ENCODE measurements at places on chromosomes 6 and 20.

DNA sequence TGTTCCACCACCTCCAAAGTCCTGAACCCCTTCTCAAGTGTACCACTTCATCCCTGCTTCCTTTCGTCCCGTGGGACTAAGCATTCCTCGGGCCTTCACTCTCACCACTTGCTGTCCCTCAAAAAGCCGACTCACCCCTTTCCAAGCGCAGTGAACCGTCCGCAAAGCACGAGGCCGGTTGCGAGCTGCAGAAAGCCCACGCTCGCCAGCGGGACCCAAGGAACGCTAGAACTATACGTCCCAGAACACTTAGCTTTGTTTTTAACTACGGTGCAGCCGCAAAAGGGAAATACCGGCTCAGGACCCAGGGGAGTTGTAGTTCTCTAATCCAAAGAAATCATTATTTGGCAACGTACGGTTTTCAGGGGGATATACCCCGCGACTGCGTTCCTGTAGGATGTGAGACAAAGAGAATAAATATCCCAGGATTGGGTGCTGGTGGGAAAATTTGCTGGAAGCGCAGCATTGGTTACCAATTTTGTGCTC is 416 bp upstream of the POLR1H start:
- DNase-seq = no peak

DNA sequence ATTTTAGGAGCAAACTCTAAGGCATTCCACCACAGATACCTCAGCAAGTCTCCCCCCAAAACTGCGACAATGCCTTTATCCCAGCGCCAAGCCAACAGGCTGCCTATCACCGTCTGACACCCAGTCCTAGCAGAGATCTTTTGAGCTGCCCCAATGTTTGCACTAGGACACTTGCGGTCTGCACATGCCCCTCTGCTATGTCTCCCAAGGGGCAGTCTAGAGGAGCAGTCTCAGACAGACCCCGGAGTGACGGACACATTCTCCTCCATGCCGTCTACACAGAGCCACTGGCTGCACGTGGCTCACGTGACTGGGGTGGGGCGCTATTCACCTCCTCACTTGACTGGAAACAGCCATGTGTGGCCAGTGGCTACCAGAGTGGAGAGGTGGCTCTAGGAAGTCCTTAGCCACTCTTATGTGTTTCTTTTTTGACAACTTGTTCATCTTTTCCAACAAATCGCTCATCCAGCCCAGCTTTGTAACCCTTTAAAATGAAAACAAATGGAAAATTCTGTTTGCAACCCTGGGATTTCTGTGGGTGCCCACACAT is 16.0 kb downstream of the DIDO1 start:
- no peak for DNase-seq

GRCh38 chr6:11222385-11223277 is 9.8 kb downstream of the NEDD9 start:
- no peak for DNase-seq

- DNase-seq = no peak
Measured at GRCh38 chr6:46251583-46252339, 81.0 kb upstream of the ENPP5 start.

DNA sequence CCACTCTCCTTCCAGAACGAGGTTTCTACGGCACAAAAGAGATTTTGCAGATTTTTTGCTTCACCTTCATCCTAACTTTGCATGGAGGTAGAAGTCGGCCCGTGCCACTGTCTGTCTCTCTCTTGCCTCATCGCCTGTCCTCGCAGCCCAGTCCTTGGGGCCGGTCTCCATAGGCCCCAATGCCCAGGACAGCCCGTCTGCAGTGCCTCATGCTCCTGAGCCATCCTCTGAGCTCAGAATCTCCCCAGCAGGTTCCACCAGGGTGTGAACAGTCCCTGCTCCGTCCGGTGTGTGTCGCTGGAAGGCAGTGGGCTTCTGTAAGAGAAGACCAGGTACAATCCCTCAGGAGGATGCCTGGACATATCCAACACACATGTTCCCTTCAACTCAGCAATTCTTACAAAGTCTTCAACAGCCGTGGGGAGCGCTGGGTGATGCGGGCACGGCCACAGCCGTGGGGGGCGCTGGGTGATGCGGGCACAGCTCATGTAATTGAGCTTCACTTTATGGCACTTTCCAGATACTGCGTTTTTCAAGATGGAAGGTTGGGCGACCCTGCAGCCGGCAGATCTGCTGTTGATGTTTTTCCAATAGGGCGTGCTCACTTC is 231.9 kb downstream of the DLL1 start:
- DNase-seq = no peak

GRCh38 chr20:62133051-62133845 is 9.9 kb downstream of the PSMA7 start:
- no peak for DNase-seq

DNA sequence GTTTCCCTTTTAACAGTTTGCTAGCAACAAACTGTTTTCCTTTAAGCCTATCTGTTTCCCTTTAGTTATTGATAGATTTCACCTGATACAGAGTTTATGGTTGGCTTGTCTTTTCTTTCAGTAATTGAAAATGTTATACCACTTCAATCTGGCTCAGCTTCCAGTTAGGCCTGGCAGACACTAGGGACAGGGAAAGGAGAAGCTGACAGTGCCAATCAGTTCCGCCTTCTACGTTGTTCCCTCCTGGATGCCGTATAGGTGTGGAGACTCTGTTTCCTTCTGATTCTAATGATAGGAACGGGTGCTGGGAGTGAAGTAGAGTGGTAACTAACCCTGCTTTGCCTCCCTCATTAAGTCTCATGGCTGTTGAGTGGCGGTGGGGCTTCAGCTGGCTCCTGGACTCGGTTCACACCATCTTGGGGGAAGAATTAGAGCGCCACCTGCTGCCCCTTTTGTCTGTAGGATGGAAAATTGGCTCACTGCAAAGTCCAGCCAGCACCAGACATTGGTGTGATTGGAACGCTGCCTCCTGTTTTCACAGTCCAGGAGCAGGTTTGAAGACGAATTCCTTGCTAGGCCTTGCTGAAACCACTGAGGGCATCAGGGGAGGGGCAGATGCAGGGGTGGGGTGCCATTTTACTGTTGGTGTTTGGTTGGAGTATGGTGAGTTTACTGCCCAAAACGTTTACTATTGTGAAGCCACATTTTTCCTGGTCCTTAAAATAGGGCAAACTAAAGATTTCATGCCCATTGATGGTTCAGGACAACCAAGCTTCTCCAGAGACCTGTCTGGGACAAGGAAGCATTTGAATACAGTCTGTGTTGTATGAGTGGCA is 1729.5 kb downstream of the GRIK2 start:
- DNase-seq = no peak

DNA sequence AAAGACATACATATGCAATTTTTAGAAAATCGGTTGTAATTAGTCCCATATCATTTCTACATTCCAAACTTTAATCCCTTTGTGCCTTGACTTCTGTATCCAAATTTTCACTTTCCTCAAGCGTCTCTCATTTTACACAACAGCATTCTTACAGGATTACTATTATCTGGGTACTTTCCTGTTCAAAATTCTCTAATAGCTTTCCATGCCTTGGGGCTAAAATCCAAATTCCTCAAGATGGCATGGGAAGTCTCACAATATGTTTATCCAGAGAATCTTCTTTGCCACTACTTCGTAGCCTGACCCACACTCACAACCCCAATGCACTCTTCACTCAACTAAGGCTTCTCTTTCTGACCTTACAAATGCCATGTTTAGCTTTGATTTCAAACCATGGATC is 125.0 kb downstream of the TBX18 start:
- DNase-seq = no peak

DNA sequence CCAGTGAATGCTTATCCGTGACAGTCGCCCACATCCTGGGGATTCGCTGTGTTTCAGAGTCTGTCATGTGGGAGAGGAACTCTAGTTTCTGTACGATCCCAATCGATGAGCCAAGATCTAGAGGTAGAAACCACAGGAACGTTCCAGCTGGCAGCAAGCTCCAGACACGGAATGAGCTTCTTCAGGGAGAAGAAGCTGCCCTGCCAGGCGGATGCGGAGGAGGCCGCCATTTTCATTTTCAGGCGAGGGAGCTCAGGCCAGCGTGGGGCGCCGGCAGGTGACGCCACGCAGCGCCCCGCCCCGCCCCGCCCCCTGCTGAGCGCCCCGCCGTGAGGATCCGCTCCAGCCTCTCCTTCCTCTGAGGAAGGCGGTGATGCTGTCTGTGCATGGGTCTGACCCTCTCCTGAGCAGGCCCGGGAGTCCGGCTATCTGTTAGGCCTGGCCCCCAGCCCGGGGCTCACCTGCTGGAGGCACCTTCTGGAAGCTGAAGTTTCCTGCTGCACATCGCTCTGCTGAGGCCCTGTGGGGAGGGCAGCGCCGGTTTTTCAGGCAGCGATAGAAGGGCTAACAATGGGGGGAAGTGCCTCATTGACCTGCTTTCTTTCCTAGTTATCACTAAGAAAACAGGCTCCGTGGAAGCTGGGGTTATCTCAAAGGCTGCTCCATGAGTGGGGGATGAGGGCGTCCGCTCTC is 147.5 kb downstream of the ERMARD start:
- DNase-seq = no peak

DNA sequence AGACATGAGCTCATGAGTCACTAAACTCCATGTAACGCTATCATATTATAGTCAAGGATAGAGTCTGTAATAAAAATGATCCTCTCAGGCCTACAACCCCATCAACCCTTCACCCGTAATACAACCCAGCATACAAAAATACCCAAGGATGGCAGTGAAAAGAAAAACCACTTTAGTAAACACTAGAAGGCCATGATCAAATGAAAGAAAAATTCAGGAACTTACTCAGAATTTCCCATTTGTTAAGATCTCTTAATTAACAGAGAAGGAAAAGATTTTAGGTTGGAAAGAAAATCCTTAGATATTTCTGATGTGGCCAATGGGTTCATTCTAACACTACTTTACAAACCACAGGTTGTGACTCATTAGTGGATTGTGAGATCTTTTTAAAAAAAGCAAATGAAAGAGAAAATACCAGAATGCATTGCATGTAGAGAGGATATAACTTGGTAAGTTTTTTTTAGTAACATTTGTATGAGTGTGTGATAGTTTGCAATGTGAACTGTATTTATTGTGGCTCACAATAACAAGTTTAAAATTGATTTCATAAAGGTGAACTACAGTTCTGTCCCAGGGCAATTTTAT is 8.0 kb upstream of the UBE2J1 start:
- DNase-seq = no peak

DNA sequence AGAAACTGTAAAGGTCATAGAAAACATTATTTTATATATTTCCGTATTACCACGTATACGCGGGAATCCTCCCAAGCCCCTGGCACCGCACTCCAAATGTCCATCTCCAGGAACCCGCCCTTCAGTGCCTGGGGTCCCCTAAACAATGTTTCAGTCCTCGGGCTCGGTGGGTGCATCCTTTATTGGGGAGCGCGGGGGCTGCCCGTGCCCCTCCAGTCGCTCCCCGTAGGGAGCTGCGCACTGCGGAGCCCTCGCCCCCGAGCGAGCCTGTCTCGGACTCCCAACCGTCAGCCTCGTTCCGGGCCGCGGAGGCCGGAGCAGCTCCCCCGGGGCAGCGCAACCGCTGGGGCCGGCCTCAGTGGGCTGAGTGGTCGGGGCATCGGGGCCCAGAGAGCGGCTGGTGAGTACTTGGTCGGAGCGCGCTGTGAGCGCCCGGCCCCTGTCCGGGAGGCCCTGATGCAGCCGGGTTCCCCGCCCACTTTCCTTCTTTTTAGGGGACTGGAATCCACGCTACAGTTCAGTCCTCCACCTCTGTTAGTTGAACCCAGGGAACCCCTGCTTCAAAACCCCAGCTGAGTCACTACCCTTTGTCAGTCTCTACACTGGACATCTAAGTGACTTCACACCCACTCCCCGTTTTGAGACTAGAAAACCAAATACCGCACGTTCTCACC is at the start of gene DNAH8:
Gene DNAH8 (plus strand): TSS at position 296 of the 674 bp plus-strand sequence. CDS start 7,499 bp downstream, outside the sequence.
- DNase-seq = no peak

DNA sequence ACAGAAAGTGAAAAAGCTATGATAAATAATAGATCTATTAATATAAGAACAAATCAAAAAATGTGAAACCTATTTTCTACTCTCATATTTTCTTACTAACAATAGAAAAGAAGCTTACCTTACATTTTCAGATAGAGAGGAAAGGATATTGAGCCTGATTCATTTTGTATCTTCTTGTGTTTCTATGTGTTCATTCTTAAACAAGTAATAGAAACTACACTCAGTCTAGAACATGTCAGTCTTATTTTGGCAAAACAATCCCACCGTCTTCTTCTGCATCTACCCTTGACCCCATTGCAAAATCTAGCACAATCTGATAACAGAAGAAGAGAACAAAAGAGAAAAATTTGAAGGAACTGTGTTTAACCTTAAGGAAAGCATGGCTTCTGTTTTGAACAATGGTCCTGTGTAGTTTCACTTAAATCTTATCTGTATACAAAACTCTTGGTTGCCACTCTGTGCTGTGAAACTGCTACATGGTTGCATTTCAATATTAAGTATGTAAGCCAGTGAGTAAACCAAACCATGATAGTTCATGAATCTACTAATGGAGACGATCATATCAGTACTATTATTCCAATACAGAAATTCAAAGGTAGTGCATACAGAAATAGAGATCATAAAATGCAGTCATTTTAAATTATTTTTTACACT is 69.5 kb upstream of the LGSN start:
- DNase-seq = no peak

Measured in activated CD8-positive, alpha-beta memory T cell treated with anti-CD3 and anti-CD28 coated beads for 1 hour (primary cell).